MM.1S (cell line): ENCODE measurements at places on chromosomes 13 and 19.

DNA sequence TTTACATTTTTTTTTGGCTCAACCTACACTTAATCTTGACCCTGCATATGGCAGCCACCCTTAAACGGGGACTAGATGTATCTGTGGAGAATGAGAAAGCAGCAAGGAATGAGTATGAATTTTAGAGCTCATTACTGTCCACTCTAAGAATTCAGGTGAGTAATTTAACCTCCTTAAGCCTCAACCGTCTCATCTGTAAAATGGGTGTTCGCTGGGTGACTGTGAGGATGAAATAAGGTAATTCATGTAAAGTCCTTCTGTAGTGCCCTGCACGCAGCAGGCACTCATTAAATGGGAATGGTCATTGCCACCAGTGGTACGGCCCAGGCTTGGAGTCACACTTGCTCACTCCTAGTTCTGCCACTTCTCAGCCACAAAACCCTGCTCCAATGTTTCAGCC is 135.3 kb downstream of the CACNA1A start:
- no peaks in the 10 kb centered on the region for H3K4me1 ChIP-seq
- peaks cover 70% of the 10 kb centered on the region for H3K27me3 ChIP-seq
- no peak overlapping the region for H3K4me3 ChIP-seq

- no peak overlapping the region for H3K4me3 ChIP-seq
- no peaks in the 10 kb centered on the region for H3K36me3 ChIP-seq
- H3K27ac ChIP-seq: no peak overlapping the region
Measured at GRCh38 chr19:40358773-40359172, 10.3 kb downstream of the PLD3 start.

DNA sequence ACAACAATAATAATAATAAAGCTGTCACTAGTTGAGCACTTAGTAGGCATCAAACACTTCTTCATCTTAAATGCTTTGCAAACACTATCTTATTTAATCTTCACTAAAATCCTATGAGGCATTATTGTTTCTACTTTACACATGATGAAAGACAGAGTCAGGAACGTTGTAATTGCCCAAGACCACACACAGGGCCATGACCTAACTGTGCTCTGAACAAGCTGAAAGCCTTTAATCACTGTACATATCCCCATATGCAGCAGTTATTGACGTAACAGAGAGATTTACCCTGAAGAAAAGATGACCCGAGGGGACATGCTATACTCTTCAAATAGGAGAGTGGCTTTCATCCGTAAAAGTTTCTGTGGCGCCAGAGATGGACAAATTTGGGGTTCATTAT is 53.0 kb downstream of the SACS start:
- H3K36me3 ChIP-seq: no peaks in the 10 kb centered on the region
- H3K4me1 ChIP-seq: no peaks in the 10 kb centered on the region
- H3K27ac ChIP-seq: no peak overlapping the region
- no peak overlapping the region for H3K4me3 ChIP-seq
- DNase-seq: no peak

DNA sequence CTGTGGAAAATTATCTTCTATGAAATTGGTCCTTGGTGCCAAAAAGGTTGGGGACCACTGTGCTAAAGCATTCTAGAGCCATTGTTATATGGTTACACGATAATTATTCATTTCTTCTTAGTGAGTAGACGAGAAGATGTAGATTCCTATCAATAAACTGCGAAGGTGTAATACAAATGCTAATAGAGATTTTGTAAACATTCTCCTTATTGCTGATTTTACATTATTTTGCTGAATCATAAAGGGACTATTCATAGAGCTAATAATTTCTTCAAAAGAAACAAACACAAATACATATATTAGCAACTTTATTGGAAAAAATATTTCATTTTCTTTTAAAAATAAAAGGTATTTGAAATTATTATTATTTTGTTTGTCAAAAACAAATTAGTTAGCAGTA is 823.0 kb upstream of the GPC6 start:
- DNase-seq: no peak
- no peaks in the 10 kb centered on the region for H3K27me3 ChIP-seq
- no peaks in the 10 kb centered on the region for H3K36me3 ChIP-seq
- no peaks in the 10 kb centered on the region for H3K4me1 ChIP-seq
- no peak overlapping the region for H3K27ac ChIP-seq

DNA sequence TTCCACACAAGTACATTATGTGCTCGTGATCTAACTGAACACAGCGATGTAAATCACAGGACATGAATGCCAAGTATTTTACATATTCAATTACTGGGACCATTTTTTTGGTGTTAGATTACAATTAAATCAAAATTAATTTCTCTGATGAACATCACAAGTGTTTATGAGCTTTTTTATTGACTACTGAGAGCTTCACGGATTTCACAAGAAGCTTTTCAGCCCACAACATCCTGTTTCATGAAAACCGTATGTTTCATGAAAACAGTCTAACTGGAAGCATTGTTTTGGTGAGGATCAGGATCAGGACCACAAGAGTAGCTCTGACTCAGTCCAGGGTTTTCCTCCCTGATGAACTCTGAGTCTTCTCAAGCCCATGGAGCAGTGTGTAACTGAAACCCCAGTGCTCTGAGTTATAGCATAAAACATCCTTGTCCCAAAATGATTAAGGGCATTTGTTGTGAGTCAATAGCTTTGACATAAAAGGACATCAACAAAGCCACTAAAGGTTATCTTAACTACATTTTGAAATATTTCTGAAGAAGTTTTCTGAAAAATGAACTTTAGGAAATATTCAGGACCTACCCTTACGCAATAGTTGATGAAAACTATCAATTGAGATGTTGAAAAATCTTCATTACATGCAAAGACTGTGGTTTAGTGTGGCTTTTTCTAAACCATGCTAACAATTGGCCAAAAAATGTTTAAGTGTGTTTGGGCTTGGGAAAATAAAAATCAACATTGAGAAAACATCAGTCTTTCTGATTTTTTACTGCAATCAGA is 49.3 kb downstream of the UFM1 start:
- H3K4me1 ChIP-seq: no peaks in the 10 kb centered on the region
- H3K27ac ChIP-seq: no peak overlapping the region
- no peaks in the 10 kb centered on the region for H3K27me3 ChIP-seq
- no peak for DNase-seq
- no peaks in the 10 kb centered on the region for H3K36me3 ChIP-seq
- H3K4me3 ChIP-seq: no peak overlapping the region

GRCh38 chr19:38417544-38418506 is 8.2 kb downstream of the RASGRP4 start:
- no peaks in the 10 kb centered on the region for H3K4me1 ChIP-seq
- no peak for DNase-seq
- H3K27ac ChIP-seq: no peak overlapping the region
- peaks cover 70% of the 10 kb centered on the region for H3K27me3 ChIP-seq

GRCh38 chr13:91878491-91878890 is 480.1 kb downstream of the GPC5 start:
- H3K4me1 ChIP-seq: no peaks in the 10 kb centered on the region; the same call in 1 of the 2 replicates
- H3K27ac ChIP-seq: no peak overlapping the region
- no peaks in the 10 kb centered on the region for H3K27me3 ChIP-seq
- H3K4me3 ChIP-seq: no peak overlapping the region
- no peak for DNase-seq
- no peaks in the 10 kb centered on the region for H3K36me3 ChIP-seq

GRCh38 chr13:72820156-72820897 is 38.4 kb downstream of the PIBF1 start:
- no peak overlapping the region for H3K4me3 ChIP-seq
- H3K36me3 ChIP-seq: no peaks in the 10 kb centered on the region
- H3K4me1 ChIP-seq: no peaks in the 10 kb centered on the region
- H3K27ac ChIP-seq: no peak overlapping the region
- DNase-seq: no peak

- H3K4me1 ChIP-seq: no peaks in the 10 kb centered on the region
- H3K27me3 ChIP-seq: peaks cover 65% of the 10 kb centered on the region
Measured at GRCh38 chr19:6692027-6692426, 22.1 kb upstream of the TNFSF14 start.

GRCh38 chr13:21846605-21847004 is 175.7 kb downstream of the FGF9 start:
- H3K27me3 ChIP-seq: no peaks in the 10 kb centered on the region
- no peak overlapping the region for H3K27ac ChIP-seq
- no peak for DNase-seq
- H3K4me1 ChIP-seq: no peaks in the 10 kb centered on the region
- H3K4me3 ChIP-seq: no peak overlapping the region

DNA sequence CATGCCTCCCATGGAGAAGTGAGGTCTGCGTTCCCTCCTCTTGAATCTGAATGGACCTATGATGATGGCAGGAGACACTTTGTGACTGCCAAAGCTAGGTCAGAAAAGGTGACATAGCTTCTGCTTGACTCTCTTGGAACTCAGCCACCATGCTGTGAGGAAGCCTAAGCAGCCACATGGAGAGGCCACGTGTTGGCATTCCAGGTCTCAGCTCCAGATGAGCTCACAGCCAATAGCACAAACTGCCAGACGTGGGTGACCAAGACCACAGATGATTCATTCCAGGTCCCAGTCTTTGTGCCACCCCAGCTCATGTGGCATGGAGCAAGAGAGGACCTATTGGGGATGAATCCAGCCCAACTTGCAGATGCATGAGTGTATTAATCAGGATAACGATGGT is 8.7 kb upstream of the GGACT start:
- H3K36me3 ChIP-seq: no peaks in the 10 kb centered on the region
- no peak overlapping the region for H3K4me3 ChIP-seq
- H3K4me1 ChIP-seq: no peaks in the 10 kb centered on the region
- DNase-seq: no peak
- no peaks in the 10 kb centered on the region for H3K27me3 ChIP-seq

DNA sequence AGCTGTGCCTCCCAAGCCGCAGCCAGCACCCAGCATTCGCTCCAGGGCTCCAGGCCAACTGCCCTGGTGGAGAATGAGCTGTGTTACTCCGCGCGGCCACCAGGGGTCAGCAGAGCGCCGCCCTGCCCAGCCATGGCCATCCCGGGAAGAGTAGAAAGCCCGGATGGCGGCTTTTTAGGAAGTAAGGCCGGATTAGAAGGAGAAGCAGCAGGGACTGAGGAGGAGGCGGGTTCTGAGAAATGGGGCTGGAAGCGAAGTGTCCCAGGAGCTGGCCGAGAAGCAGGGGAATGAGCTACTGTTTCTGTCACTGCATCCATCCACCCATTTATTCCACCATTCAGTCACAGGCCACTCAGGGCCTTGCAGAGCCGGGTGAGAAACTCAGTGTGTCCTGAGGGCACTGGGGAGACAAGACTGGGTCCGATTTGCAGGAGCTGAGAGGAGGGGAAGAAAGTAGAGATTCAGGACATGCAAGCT is 6.6 kb upstream of the NPAS1 start:
- no peak overlapping the region for H3K4me3 ChIP-seq
- no peak overlapping the region for H3K27ac ChIP-seq
- no peaks in the 10 kb centered on the region for H3K4me1 ChIP-seq
- peak; percentile 37 for DNase-seq
- H3K27me3 ChIP-seq: no peaks in the 10 kb centered on the region; the same call in 1 of the 2 replicates

DNA sequence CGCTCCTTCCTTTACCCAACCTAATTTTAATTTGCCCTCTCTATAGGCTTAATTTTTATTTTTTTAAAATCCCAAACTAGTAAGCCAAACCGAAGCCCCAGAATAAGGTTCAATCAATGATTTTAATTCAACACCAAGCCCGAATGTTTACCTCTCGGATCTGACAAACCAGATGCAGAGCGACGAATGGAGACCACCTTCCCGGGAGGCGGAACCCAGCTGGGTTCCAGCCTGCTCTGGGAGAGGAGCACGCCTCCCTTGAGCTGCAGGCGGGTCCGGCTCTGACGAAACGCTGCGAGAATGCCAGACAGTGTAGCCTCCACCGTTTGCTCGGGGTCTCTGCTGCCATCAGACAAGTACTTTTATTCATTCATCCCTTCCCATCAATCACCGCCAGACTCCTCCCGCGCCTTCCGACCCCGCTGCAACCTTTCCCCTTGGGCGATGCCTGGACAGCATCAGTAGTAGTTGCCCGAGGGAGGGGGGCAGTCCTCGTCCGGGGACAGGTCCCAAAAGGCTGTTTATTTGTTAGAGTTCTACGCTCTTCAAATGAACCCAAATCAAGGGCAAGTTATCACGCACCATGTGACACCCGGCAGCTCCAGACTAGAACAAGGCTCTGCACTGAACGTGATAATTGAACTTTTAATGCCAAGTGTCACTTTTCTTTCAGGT is 752 bp upstream of the EDNRB start:
- H3K36me3 ChIP-seq: no peaks in the 10 kb centered on the region
- no peaks in the 10 kb centered on the region for H3K4me1 ChIP-seq
- no peak overlapping the region for H3K27ac ChIP-seq
- DNase-seq: no peak
- no peaks in the 10 kb centered on the region for H3K27me3 ChIP-seq

DNA sequence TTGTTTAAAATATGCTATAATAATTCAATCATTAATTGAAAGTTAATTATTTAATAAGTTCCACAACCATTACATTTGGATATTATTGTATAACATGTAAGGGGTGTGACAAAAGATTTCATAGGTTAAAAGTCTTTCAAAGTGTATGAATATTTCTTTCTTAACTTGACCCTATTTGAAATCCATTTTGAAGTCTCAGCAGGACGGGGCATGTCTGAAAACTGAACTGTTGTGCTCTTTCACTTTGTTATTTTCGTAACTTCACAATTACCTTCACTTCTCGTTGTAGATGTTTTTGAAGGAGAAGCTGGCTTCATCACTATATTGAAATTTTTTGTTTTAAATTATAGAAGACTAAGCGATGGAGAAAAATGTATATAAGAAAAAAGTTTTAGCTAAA is 1775.7 kb downstream of the PCDH9 start:
- H3K27ac ChIP-seq: peak overlapping the region; percentile 73; the same call in 1 of the 2 replicates
- H3K36me3 ChIP-seq: no peaks in the 10 kb centered on the region
- H3K27me3 ChIP-seq: no peaks in the 10 kb centered on the region
- 0 out of 2 replicates have a peak, but pooled peaks cover 3% of the 10 kb centered on the region for H3K4me1 ChIP-seq
- H3K4me3 ChIP-seq: peak overlapping the region; percentile 28; the same call in 1 of the 2 replicates
- DNase-seq: peak; percentile 54

DNA sequence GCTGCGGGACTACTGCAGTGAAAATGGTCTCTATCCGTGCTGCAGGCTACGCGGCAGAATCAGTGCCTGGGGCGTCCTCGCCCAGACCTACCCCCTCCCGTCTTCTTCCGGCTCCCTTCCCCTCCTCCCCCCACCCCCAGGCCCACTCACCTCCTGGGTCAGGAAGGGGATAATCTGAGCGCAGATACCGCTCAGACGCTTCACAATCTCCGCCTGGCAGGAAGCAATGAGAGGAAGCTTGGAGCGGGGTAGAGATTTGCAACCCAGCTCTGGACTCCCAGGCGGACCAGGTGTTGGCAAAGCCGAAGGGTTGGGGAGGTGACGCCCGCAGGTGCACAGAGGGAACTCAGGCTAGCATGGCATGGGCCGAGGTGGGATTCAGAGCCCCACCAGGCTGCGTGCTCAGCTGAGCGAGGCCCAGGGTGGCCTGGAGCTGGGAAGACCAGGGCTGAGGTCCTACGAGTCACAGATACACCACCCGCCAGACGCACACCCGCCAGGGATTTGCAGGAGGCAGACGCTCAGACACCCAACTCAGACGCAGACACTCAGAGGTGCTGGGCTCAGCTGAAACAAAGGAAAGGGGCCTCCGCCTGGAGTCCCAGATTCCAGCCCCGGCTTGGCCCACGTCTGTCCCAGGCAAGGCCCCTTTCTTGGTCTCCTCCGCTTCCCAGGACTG is 4.1 kb downstream of the TLE2 start:
- peaks cover 92% of the 10 kb centered on the region for H3K27me3 ChIP-seq
- no peak overlapping the region for H3K4me3 ChIP-seq
- DNase-seq: no peak
- no peaks in the 10 kb centered on the region for H3K36me3 ChIP-seq
